AG09309 (cell line): ENCODE measurements at places on chromosomes 2 and 18.

GRCh38 chr2:20622296-20622686 lies 28.6 kb downstream of the HS1BP3 start:
- no peak for DNase-seq

DNA sequence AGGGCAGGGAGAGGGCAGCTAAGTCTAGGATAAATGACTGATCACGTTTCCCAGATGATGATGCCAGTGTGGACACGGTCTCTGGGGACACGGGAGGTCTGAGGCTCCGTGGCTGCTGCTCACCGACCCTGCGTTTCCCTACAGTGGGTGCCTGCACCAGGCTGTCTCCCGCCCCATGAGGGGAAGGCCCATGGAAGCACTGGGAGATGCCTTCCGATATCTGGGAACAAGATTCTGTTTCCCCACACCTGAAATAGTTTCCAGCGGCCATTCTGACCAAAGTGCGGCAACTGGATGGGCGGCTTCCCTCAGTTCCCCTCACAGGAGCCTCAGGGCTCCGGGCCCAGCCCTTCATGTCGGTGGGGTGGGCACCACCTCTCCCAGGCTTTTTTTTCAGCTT lies 83.1 kb downstream of the EDAR start:
- no peak for DNase-seq

DNA sequence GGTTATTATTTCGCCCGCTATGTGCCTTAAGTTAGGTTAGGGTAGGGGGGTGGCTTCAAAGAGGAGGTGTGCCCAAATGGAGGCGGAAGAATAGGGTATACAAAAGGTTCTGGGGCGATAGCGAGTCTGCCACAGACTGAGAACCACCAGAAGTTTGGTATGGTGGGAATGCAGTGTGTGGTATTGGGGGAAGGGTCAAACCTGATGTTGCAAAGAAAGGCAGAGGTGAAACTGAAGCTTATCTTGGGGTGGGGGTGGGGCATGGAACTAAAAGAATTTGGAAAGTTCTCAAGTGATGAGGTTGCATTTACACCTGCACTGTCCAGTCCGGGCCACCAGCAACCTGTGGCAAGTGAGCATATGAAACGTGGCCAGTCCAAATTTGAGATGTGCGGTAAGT lies 11.8 kb upstream of the CCBE1 start:
- no peak for DNase-seq

- no peak for DNase-seq
Observed at GRCh38 chr18:56326336-56327072, 311.9 kb downstream of the TXNL1 start.

DNA sequence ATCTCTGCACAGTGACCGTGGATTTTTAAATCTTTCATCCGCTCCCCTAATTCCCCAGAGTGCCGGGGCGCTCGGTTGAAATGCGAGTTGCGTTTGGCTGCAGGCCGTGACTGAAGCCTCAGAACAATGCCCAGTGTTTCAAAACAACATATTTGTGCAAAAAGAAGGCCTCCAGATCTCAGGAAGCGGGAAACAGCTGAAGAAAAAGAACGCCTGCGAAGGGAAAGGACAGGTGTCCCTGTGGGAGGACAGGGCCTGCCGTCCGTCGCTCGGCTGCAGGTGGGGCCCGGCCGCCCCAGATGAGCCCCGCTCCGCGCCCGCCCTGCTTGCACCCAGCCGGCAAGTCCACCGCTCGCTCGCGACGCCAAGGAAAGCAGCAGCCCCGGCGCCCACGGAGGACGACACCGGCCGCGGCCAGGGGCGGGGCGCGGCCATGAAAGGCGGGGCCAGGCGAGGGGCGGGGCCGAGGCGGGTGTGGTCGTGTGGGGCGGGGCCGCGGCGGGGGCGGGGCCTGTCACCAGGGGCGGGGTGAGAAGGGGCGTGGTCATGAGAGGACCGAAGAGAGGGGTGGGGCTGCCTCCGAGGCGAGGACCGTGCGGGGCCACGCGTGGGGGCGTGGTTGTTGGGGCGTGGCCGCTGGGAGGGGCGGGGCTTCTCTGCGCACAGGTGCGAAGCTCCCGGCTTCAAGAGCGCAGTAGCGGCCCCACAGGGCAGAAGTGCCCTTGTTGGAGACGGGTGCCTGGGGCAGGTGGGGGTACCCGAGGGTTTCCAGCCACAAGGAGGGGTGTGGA lies 17.6 kb upstream of the BOK start:
- DNase-seq, result no peak

DNA sequence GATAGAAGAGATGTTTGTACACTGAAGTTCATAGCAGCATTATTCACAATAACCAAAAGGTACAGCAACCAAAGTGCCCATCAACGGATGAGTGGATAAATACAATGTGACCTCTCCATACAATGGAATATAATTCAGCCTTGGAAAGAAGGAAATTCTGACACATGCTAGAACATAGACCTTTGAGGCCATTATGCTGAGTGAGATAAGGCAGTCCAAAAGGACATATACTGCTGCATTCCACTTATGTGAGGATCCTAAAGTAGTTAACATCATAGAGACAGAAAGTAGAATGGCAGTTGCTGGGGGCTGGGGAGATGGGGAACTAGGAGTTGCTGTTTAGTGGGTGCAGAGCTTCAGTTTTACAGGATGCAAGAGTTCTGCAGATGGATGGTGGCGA lies 38.2 kb upstream of the GLI2 start:
- DNase-seq, result no peak

DNA sequence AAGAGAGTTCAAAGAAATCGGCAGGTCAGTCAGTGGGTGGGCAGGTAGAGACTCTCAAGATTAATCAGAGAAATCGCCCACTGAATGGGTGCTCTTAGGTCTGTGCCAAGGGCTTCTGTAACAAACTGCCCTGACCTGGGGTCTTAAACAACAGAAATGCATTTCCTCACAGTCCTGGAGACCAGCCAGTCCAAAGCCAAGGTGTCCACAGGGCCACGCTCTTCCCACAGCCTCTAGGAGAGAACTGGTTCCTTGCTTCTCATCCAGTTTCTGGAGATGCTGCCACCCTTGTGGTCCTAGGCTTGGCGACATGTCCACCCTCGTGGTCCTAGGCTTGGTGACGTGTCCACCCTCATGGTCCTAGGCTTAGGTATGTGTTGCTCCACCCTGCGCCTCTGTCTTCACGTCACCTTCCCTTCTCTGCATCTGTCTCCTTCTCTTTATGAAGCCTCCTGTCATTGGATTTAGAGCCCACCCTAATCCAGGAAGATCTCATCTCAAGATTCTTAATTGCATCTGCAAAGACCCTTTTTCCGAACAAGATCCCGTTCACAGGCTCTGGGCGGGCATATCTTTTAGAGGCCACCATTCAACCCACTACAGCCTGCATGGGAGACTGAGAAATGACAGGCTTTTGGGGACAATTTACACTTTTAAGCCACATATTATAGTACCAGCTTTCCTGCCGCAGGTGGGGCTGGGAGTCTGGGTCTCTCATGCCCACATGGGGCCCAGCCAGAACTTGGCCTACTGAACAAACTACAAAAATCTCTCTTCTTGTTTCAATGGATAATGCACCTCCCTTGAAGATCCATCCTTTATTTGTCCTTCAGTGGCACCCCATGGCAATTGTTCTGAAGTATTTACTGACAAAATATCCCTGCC lies 161.3 kb downstream of the ASB1 start:
- DNase-seq, result no peak

- no peak for DNase-seq
Observed at GRCh38 chr18:50793641-50794565, 25.9 kb downstream of the MRO start.

DNA sequence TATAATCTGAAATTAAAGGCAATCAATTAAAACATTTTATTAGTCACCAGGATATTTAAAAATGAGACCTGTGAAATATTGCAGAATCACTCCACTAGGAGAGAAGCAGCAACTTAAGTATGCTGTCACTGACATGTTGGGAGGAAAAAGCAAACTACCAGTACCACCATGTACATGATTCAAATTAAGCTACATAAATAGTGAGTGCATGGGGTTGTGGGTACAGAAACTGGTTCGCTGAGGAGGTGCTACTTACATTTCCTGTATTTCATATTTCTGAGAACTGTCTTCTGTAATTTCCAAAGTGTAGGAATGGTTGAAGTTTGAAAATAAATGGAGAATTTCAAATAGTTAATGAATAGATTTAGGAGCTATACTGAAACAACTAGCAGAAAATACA lies 7.9 kb upstream of the NR4A2 start:
- DNase-seq, result no peak

GRCh38 chr18:13688191-13689136 lies 37.9 kb downstream of the FAM210A start:
- DNase-seq, result no peak

DNA sequence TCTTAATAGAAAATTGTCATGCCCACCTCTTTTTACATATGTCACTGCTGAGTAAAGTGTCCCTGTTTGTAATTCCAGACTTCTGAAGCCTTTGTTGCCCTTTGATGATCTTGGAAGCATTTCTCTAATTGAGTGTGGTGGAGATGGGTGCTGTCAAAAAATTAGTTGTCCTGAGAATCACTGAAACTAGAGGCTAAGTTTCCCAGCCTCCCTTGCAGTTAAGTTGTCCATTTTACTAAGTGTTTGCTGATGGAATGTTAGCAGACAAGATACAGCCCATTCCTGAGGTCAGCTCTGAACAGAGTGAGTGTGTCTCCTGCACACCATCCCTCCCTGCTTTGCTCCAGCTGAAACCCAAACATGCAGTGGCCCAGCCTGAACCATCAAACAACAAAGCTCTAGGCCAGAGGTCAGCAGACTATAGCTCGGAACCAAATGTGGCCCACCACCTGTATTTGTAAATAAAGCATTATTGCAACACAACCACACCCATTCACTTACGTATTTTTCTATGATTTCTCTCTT lies 28.1 kb upstream of the TMEM177 start:
- no peak for DNase-seq

- DNase-seq, result peak; percentile 10
Observed at GRCh38 chr2:109466674-109467575, 146.8 kb downstream of the SEPTIN10 start.

DNA sequence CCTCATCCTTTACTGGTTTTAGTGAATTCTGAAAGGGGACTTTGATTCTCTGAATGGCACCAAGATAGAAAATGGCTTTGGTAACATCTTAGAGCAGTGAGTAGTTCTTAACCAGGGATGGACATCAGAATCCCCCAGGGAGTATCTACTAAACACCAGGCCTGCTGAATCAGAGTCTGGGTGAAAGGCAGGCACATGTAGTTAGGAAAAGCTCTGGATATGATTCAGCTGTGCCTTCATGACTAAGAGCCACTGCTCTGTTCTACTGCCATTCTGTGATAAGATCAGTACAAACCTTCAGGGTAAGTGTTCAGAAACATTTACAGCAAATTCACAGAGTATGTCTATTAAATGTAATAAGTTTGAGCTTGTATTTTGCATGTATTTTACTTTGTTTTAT lies 46.2 kb upstream of the B3GNT2 start:
- peak; percentile 96 for DNase-seq

DNA sequence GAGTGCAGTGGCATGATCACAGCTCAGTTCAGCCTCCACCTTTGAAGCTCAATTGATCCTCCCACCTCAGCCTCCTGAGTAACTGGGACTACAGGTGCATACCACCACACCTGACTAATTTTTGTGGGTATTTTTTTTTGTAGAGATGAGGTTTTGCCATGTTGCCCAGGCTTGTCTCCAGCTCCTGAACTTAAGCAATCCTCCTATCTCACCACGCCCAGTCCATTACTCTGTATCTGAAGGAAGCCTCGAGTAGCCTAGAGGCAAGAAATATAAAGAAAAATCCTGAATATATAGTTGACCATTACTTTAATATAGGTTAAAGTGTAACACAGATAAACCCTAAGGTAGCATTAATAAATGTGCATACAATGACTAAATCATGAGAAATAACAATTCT lies 686.8 kb upstream of the PIK3C3 start:
- DNase-seq, result no peak

GRCh38 chr2:20537423-20538307 lies 90.8 kb downstream of the RHOB start:
- no peak for DNase-seq

DNA sequence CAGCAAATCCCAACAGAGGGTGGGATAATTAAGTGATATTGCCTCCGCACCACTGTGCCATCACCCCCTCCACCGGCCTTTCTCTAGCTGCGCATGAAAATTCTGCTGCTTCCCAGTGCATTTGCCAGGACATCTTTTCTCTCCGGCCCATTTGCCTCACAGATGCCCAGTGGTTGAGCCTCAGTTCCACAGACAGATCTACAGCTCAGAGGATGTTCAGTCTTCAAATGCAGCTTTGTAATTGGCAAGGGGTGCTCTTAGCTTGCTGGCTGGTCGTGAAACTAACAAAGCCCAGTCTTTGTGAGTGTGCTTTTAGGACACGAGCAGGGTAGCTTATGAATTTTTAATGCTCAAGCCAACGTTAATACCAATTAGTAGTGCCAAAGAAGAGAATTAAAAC lies 253.3 kb upstream of the REV1 start:
- no peak for DNase-seq

GRCh38 chr2:132615329-132616085 lies 54.5 kb downstream of the LYPD1 start:
- no peak for DNase-seq

GRCh38 chr2:173118395-173118794 lies 42.7 kb downstream of the MAP3K20 start:
- no peak for DNase-seq

- DNase-seq, result no peak
Observed at GRCh38 chr2:104853534-104854497, at the start of gene POU3F3. Gene POU3F3 (plus strand): TSS chr2:104854115. CDS start chr2:104855511, 1,396 bp downstream.

- DNase-seq, result no peak
Observed at GRCh38 chr2:14143435-14143834, 489.1 kb upstream of the LRATD1 start.

DNA sequence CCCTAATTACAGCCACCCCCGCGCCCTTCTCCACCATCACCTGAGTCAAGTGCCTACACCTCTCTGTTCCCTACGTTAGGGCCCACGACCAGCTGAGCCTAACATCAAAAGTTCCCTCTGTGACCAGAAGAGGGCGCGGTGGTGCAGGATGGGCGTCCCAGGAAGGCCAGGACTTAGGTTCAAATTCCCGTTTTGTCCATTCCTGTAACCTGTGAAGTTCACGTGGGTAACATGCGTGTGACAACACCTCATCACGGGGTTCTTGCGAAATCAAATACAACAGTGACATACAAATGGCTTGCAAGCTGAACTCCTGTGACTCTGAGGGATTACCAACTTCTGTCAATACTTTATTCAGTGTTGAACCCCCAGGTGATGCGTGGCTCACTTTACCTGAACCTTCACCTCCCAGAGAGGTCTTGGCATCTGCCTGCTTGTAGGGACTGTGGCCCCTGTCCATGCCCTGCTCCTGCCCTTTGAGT lies 207.9 kb downstream of the ARL4C start:
- no peak for DNase-seq
